H1 (cell line): ENCODE measurements at places on chromosomes 16 and 17.
A peak's percentile ranks its signal among the peaks of the same experiment; 100 is the strongest.

- DNase-seq, result no peak
Observed at GRCh38 chr17:70717042-70717441, 547.7 kb downstream of the KCNJ2 start.

DNA sequence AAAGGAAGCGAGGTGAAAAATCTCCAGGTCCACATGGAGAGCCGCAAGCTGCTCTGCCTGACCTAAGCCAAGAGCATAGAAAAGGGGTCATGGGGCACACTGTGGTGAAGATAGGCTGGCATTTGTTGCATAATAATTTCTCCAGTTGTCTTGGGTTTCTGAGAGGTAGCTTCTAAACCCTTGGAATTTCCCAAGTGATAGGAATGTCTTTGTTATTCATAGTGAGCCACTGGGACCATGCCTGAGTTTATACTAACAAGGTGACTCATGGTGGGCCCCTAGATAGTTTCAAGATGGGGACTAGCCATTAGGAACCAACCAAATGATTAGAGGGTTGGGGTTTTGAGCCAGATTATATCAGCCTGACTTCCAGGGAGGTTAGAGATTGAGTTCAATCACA is 25.6 kb downstream of the SOST start:
- DNase-seq, result no peak

DNA sequence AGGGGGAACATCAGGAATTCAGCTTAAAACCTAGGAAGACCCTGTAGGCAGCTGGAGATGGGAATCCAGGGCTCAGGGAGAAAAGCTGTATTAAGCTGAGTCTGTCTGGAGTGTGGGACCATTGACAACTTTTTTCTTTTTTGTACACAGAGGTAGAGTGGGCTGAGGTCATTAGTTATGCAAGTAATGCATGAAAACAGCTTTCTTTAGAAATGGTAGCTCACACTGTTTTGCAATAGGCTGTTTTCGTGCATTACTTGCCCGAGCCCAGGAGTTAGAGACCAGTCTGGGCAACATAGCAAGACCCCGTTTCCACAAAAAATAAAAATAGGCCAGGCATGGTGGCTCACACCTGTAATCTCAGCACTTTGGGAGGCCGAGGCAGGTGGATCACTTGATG is 46.5 kb downstream of the KATNIP start:
- no peak for DNase-seq

DNA sequence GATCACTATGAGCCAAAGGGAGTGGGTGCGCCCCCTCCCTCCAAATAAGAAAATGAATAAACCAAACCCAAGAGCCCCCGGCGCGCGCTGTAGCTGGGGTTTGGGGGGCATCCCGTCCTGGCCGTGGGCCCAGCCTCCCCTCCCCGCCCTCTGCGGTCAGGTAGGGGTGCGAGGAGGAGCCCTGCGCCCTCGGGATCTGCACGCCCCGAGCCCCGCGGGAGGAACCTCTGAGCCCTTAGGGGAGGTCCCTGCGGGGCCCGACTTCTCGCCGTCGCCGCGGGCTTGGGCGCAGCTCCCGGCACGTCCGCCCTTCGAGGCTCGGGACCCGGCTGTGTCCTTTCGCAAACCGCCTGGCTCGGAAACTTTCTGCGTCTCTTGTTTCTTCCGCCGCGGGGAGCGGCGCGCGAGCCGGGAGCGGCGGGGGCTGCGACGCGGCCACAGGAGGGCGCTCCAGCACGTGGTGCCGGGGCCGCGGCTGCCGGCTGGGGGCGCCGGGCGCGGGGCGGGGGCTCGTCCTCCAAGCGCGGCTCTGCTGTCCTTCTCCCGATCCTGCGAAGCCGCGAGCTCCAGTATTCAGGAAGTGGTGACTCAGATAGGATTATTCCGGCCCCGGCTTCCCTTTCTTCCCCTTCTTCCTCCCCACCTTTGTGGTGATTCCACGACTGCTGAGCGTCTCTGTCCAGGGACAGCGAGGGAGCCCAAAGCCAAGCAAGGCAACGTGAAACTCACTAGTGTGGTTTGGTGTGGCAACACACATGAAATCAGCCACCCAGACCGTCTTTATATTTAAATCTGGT is 1.6 kb downstream of the PITPNC1 start:
- DNase-seq, result peak; percentile 90

- no peak for DNase-seq
Observed at GRCh38 chr17:47077576-47077975, 98.5 kb upstream of the RPRML start.

GRCh38 chr17:81962499-81963441 is 1.8 kb upstream of the NOTUM start:
- DNase-seq, result no peak

DNA sequence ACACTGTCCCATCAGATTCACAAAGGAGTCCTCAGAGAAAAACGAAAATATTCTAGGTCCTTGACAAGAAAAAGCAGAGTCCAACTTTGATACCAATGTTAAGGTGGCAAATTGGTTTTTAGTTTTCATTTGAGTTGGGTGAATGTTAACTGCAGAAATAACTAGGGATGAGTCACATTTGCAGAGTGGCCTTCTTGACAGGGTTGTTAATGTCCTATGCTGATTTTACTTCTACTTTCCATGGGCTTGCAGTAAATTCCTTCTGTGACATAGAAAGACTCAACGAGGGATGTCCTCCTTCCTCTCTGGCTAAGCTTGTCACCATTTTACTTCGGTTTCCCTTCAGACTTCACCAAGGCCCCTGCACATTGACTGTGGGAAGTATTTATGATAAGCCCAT is 47.2 kb upstream of the ICAM2 start:
- DNase-seq, result no peak

DNA sequence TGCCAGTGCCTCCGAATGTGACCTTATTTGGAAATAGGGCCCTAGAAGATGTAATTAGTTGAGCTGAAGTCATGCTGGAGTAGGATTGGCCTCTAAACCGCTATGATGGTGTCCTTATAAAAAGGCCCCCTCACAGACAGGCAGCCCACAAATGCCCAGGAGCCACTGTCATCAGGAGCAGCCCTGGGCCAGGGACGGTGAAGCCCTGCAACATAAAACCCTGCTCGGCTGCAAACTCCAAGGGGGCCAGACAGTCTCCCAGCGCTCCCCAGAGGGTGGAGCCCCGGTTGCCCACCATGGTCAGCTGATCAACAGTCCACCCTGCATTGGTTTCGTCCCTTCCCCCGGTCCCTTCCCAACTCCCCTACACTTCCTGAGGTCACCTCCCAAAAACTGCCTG is 351.7 kb downstream of the FOXL1 start:
- no peak for DNase-seq

DNA sequence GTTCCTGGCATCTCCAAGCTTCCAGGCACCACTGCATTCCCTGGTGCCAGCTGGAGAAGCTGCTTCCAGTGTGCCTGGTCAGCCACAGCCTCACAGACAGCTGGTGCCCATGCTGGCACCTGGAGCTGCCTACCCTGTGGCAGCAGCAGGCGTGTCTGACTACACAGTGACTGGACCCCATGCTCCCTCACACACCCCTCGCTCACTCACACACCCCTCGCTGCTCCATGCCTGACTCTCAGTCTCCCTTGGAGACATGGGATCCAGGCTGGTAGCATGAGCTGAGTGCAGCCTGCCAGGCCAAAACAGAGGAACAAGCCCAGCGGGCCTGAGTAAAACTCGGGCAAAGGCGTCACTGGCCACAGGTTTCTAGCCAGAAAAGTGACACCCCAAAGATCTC is 59.1 kb upstream of the SMIM36 start:
- DNase-seq, result no peak

DNA sequence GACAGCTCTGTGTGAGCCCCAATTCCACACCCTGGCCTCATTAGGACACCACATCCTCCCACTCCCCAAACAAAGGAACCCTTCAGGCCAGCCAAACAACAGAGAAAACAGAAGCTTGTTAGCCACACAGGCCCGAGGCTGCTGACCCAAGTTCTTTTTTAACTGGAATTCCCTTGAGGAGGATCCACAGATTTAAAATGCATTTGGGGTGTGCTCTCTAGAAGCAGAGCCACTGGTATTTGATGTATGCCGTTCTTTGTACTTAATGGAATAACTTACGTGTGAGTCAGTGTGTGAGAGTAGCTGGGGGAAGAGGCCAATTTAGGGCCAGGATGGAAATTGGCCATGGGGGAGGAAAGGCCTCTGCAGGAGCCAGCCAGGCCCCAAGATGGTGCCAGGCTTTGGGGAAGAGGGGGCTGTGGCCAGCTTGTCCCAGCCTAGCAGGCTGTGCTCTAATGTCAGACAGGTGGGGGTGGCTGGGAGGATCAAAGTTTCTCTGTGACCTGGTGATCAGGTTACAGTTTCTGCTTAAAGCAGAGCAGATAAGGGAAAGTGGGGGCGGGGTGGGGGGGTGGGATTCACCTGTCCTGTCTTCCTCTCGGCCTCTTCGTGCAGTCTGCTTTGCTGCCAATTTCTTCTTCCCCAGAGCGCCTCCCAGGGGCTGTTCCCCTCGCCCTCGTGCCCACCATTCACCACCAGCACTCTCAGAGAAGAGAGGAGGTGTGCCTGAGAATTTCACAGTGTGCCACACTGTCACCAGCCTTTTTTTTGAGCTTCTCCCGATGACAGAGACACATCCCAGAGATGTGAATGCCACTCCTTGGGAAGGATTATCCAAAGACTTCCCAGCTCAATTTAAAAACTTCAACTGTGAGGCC is 50.8 kb downstream of the TOM1L2 start:
- peak; percentile 62 for DNase-seq

DNA sequence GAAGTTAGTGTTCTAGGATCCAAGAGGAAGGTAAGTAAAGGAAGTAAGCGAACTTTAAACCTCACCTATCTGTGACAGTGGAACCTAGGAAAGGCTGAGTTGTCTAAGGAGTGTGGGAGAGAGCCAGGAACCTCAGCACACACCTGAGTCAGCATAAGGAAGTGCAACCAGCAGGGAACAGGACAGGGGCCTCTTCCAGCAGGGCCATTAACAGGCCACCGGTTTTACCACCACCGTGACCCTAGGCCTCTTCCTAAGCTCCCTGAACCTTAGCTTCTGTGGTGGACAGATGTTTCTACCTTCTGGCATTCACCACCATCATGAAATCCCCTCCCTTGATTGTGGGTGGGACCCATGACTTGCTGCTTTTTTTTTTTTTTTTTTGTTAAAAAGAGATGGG is 26.7 kb upstream of the GPATCH8 start:
- no peak for DNase-seq

- DNase-seq, result no peak
Observed at GRCh38 chr16:63813862-63814261, 1308.0 kb downstream of the CDH11 start.

DNA sequence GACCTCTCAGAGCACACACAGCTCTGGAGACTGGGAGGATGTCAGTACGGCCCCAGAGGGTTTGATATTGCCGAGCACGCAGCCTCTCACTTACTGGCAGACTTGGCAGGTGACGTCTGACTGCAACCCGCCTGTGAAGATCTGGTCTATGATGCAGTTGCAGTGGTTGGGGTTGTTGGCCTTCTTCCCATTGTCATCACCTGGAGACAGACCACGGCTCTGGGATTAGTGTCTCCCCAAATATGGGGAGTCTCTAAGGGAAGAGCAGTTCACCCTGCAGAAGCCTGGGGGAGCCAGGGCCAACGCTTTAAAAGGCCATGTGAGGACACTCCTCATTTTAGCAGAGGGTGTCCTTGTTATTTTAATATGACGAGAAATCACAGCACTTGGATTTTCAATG is 30.1 kb downstream of the USP22 start:
- no peak for DNase-seq

- DNase-seq, result no peak
Observed at GRCh38 chr17:80869481-80870145, 122.0 kb upstream of the CHMP6 start.

DNA sequence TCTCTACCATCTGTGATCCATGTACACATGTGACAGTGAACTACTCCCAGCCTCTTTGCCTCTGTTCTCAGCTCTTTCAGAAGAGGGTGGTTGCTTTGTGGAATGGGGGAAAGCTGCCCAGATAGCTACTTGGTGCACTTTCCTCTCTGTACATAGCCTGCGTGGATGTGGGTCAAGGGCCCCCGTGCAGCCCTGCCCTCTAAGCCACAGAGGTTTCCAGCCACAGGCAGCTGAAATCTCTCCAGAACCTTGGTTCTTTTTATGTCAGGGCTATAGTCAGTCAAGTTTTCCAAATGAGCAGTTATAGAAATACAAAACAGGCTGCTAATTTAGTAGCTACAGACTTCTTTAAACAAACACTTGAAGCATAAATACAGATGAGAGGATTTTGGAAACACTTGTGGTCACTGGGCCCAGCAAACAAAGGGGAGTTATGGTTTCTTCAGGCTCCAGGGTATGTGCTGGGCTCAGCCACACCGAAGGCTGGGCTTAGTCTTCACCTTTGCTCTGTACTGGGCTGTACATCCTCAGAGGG is 199.7 kb upstream of the ASIC2 start:
- no peak for DNase-seq

- no peak for DNase-seq
Observed at GRCh38 chr16:3789375-3790099, 72.2 kb upstream of the TRAP1 start.

GRCh38 chr17:37430051-37430627 is 23.5 kb downstream of the TADA2A start:
- no peak for DNase-seq
